NCI-H226 (cell line): ENCODE measurements at places on chromosomes 16 and 17.

GRCh38 chr17:40209404-40210093, 9.6 kb upstream of the WIPF2 start:
- DNase-seq: peak; percentile 71

- DNase-seq: no peak
Measured at GRCh38 chr16:9248162-9248561, 156.7 kb downstream of the HAPSTR1 start.

- no peak for DNase-seq
Measured at GRCh38 chr17:51185763-51186332, 19.6 kb downstream of the NME2 start.

- no peak for DNase-seq
Measured at GRCh38 chr17:42203354-42203753, 9.1 kb upstream of the GHDC start.

GRCh38 chr16:71473891-71474290, 11.8 kb upstream of the ZNF23 start:
- peak; percentile 34 for DNase-seq

- DNase-seq: no peak
Measured at GRCh38 chr16:12321311-12321842, 344.8 kb downstream of the SNX29 start.

- DNase-seq: no peak
Measured at GRCh38 chr17:11869680-11870394, 127.4 kb downstream of the ZNF18 start.

DNA sequence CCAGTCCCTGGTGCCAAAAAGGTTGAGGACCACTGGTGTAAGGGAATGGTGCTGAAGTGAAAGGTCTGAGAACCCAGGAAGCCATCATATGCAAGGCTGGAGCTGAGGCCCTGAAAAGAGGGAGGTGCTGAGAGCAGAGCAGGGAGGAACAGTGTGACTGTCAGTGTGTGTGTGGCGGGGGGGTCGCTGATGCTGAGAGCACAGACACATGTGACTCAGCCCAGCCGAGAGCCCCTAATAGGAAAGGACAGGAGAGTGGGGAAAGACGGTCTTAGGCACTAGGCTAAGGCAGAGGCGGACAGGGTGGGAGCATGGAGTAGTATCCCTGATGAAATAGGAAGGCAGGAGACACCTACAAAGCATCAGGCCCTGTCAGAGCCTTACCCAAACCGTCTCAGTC, 1.2 kb downstream of the B9D1 start:
- DNase-seq: no peak

GRCh38 chr16:81541314-81541713, 96.7 kb downstream of the CMIP start:
- no peak for DNase-seq

DNA sequence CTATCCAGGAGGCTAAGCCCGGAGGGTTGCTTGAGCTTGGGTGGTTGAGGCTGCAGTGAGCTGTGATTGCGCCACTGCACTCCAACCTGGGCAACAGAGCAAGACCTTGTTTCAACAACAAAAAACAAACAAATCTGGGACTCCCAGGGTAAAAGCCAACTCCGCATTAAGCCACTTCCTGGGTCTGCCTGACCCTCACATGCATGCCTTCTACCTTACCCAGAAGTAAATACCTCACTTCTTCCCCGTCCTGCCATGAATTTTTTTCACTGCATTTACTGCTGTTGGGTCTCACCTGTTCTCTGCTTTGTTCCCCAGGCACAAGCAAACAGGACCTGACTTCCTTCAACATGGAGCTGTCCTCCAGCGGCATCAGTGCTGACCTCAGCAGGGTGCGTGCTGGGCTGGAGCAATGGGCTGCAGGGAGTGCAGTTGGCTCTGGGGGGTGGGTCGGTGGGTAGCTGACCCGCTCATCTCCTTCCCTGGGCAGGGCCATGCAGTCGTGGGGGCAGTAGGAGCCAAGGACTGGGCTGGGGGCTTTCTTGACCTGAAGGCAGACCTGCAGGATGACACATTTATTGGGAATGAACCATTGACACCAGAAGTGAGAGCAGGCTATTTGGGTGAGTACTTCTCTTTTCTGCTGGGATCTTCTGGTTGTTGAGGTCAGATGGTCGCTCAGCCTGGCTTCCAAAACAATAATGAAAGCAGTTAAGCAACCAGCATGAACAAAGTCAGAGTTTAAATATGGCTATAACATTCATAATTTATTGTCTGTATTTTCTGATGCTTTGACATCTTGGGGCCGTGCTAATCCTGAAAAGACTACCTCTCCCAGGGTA, 16.4 kb downstream of the ITGAL start:
- DNase-seq: no peak

DNA sequence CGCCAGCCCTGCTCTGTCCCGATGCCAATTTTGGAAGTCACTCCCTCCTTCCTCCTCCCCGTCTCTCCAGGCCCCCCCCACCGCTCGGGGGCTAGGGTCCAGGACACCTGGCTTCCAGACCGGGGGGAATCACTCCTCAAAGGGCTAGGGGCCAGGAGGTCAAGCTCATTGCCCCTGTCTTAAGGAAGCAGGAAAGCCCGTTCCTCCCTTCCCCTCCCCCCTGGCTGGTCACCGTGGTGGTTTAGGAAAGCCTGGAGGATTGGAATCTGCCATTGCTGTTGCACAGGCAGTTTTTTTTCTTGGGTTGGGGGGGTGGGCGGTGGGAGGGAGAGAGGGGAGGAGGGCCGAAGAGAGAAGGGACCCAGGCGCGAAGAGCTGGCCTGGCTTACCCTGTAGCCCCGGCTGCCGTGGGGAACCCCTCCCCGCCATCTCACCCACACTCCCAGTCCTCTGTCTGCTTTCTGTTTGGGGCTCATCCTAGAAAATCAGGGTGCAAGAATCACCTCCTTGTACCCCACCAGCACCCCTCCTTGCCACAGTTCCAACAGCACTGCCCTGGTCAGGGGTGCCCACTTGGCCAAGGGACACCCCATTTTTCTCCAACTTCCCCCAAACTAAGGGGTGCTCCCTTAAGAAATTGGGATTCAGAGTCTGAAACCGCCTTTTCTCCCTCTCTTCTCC, 2.9 kb upstream of the BCL6B start:
- DNase-seq: no peak

DNA sequence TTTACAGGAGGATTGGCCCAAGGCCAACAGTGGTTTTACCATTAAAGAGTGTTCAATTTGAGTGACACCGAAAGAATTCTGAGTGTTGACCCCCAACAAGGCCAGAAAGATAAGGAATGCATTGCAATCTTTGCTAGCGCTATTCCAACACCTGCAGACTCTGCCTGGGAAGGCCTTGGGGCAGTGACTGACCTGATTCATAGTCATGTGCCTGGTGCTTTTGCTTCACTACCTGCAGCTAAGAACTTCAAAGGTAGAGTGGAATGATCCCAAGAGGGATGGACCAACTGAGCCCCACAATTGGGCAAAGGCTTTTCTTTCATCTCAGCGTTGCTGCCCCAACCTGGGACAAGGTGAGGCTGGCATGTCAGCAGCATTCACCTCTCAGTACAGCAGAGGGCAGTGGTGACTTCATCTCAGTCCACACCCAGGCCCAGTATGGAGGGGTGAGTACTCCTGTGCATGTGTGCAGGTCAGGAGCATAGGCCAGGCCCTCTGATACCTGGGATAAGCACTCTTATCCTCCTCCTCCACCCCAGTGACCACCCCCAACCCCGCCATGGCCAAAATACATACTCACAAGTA, 149.6 kb upstream of the GNAO1 start:
- no peak for DNase-seq

GRCh38 chr16:75593308-75593707, 27.1 kb downstream of the GABARAPL2 start:
- DNase-seq: no peak

DNA sequence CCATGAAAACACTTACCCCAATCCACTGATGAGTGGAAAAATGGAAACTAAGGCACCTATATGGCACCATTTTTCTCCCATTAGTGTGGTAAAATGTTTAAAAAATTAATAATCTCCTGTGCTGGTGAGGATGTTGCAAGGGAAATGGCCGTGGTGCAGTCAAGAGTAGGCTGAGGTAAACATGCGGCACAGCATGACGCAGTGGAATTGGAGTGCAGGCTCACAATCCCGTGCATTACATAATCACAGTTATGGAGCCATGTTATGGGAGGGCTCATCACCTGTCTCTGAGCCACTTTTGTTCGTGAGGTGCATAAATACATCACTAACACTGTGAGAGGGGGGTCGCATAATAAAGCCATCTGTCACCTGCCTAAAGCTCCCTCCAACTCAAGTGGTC, 164.4 kb upstream of the XYLT1 start:
- DNase-seq: no peak

DNA sequence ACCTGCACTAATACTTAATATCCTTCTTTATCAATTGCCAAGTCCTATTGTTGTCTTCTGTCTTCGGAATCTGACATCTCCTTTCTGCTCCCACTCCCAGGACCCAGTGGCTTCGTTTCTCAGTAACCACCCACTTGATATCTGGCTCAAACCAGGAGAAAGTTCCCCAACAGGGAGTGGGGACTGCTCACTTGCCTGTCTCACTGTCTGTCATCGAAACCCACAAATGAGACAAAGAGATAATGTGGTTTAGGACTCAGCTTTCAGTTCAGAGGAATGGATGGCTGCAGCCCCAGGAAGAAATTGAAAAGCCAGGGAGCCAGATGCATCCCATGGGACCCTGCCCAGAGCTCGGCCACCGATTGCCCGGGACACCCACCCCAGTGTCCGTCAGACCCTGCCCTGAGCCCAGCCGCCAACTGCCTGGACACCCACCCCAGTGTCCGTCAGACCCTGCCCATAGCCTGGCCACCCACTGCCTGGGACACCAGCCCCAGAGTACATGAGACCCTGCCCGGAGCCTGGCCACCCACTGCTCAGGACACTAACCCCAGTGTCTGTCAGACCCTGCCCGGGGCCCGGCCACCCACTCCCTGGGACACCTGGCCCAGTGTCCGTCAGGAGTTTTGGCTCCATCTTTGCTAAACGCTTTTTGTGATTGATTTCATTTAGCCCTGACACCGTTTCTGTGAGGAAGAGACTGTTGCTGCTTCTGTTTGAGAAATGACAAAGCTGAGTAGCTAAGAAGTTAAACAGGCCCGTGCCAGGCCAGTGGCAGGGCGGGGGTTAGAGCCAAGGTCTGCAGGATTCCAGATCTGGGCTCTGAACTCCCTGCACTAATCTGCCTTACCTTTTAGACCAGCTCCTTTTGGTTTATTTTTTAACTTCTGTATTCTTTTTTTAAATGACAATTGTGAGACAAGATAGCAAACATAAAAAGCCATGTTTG, 251.4 kb downstream of the PHKB start:
- DNase-seq: no peak

DNA sequence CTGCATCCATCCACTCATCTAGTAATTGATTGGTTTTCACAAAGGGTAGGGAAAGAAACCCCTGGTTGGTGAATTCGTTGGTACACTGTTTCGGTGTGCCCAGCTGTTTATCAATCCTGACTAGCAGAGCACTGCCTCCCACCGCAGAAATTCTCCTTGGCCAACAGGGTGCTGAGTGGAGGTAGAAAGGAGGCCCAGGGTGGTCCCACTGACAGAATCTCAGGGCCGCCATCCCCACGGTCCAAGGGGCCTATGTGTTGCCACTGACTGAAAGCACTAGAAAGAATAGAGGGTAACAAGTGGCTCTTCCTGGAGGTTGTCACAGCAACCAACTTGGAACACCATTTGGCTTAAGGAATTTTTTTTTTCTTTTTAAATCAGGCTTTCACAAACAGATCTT, 8.4 kb upstream of the RCVRN start:
- DNase-seq: no peak
